ENCODE measurements at places on chromosomes 11 and 22. TPM values are rescaled to one million over a fixed set of nuclear protein-coding genes. Genes with fewer than 3 reads are reported as not detected.

Gene MAFF
- polyA plus RNA-seq, result 3.9 TPM

Gene CRYBB1
- 0.78 TPM for polyA plus RNA-seq

Gene APOBEC3B
- 6.5 TPM for polyA plus RNA-seq

Gene HTR3A
- not detected for polyA plus RNA-seq

Gene RIN1
- polyA plus RNA-seq, result 3.7 TPM

Gene MEI1
- polyA plus RNA-seq, result 2.9 TPM

Gene HEPN1
- polyA plus RNA-seq, result 0.71 TPM

Gene TRIM51
- not detected for polyA plus RNA-seq

Gene CCDC34
- polyA plus RNA-seq, result 39.4 TPM

Gene MOGAT2
- 1.6 TPM for polyA plus RNA-seq

Gene TMEM191B
- 3.9 TPM for polyA plus RNA-seq

Gene MSANTD2
- polyA plus RNA-seq, result 25.2 TPM

Gene IZUMO1R
- not detected for polyA plus RNA-seq

Gene MRGPRX4
- not detected for polyA plus RNA-seq

Gene BACE1
- polyA plus RNA-seq, result 64.7 TPM

Gene SPI1
- 5.5 TPM for polyA plus RNA-seq

Gene ELF5
- 87.5 TPM for polyA plus RNA-seq

Gene MUC6
- polyA plus RNA-seq, result 5.7 TPM

Gene CCDC85B
- 14.4 TPM for polyA plus RNA-seq

Gene HPX
- 8.6 TPM for polyA plus RNA-seq
